Osteoblast (primary cell): ENCODE measurements at places on chromosomes 13 and 19. TPM values are rescaled to one million over a fixed set of nuclear protein-coding genes. Genes with fewer than 3 reads are reported as not detected.

The ZGLP1 gene
- total RNA-seq, result 0.59 and 0.72 TPM in 2 replicates

- no peaks in the 10 kb centered on the region for H3K27me3 ChIP-seq
- no peak overlapping the region for H3K4me3 ChIP-seq
- H3K36me3 ChIP-seq, result no peaks in the 10 kb centered on the region
- DNase-seq, result no peak
These were observed 109.2 kb downstream of the ESD start for GRCh38 chr13:46687810-46688209.

The C19orf85 gene
- not detected in 2 replicates for total RNA-seq

- no peaks in the 10 kb centered on the region for H3K4me1 ChIP-seq
- no peak overlapping the region for H3K4me3 ChIP-seq
- H3K27ac ChIP-seq, result no peak overlapping the region
- peaks cover 3% of the 10 kb centered on the region for H3K27me3 ChIP-seq
- no peaks in the 10 kb centered on the region for H3K36me3 ChIP-seq
- DNase-seq, result peak; percentile 42
These were observed 3.4 kb upstream of the FUT5 start for GRCh38 chr19:5873617-5874199.

GRCh38 chr19:56611288-56611687 is 16.2 kb downstream of the ZNF71 start:
- no peak overlapping the region for H3K27ac ChIP-seq
- H3K36me3 ChIP-seq, result no peaks in the 10 kb centered on the region
- no peak overlapping the region for H3K4me3 ChIP-seq
- no peak for DNase-seq
- no peaks in the 10 kb centered on the region for H3K4me1 ChIP-seq

GRCh38 chr19:7855426-7856108 is 18.6 kb downstream of the PRR36 start:
- H3K36me3 ChIP-seq, result no peaks in the 10 kb centered on the region
- H3K27me3 ChIP-seq, result no peaks in the 10 kb centered on the region
- H3K27ac ChIP-seq, result no peak overlapping the region
- DNase-seq, result peak; percentile 65

DNA sequence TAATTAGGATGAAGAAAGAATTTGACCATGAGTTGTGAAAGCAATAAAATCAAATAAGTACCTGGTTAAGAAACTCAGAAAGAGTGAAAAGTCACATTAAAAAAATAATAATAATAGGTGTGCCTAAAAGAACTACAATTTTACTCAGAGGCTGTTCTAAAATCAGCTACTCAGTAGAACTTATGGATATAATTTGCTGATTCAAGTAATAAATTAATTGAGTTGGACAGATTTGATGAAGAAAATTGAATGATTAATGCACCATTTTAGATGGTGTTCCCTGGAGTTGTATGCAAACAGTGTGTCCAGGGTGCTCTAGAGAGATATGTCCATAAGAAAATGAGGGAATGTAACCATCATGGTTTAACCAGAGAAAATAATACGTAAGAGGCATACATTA is 2852.5 kb downstream of the PCDH9 start:
- H3K4me1 ChIP-seq, result no peaks in the 10 kb centered on the region
- H3K4me3 ChIP-seq, result no peak overlapping the region
- no peaks in the 10 kb centered on the region for H3K27me3 ChIP-seq
- no peak for DNase-seq

DNA sequence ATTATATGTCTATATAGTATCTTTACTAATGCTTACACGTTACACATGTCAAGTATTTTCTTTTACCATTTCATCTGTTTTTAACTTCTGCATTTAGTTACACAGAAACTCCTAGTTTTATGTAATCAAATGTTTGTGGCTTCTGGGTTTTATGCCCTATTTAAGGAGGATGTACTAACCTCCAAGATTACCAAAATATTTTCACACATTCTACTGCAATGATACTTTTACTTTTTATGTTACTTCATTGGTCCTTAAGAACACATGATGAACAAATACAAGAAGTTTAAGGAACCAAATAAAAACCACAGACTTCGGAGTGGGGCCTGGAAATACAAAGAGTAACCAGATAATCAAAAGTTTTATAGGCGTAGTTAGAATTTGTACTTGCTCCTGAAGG is 37.2 kb downstream of the ZC3H13 start:
- DNase-seq, result no peak
- H3K27me3 ChIP-seq, result no peaks in the 10 kb centered on the region
- no peak overlapping the region for H3K4me3 ChIP-seq
- H3K36me3 ChIP-seq, result peaks cover 32% of the 10 kb centered on the region

The KLK2 gene
- total RNA-seq, result not detected in 2 replicates

DNA sequence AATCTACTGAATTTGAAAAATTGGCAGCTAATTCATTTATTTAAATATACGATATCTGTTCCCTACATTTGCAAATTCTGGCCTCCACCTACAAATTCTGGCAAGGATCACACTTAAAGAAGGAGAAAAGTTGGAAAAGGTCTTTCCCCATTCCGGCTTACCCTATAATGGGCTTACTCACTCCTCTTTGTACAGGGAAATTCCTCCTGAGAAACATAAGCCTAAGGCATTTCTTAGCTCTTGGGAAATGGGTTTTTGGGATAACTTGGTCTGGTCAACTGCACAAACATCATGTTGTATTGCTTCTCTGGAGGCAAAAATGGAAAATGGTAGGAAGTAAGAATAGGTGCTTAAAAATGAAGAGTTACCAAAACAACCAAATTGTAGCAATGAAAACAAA is 25.5 kb downstream of the KCTD12 start:
- no peaks in the 10 kb centered on the region for H3K36me3 ChIP-seq
- H3K27me3 ChIP-seq, result no peaks in the 10 kb centered on the region
- H3K4me3 ChIP-seq, result no peak overlapping the region
- no peak overlapping the region for H3K27ac ChIP-seq
- DNase-seq, result no peak

- H3K27me3 ChIP-seq, result no peaks in the 10 kb centered on the region
- no peak overlapping the region for H3K4me3 ChIP-seq
- H3K36me3 ChIP-seq, result no peaks in the 10 kb centered on the region
- H3K4me1 ChIP-seq, result no peaks in the 10 kb centered on the region
These were observed 96.3 kb upstream of the SPRY2 start for GRCh38 chr13:80437231-80437630.

The PDE4C gene
- under 0.01 TPM in 1 of 2 replicates, not detected in the other for total RNA-seq

The TMPRSS9 gene
- 0.29 and 1.1 TPM in 2 replicates for total RNA-seq

- no peaks in the 10 kb centered on the region for H3K27me3 ChIP-seq
- H3K36me3 ChIP-seq, result no peaks in the 10 kb centered on the region
- no peaks in the 10 kb centered on the region for H3K4me1 ChIP-seq
- no peak overlapping the region for H3K27ac ChIP-seq
- DNase-seq, result no peak
These were observed 1064.9 kb downstream of the SLITRK5 start for GRCh38 chr13:88736026-88736425.

DNA sequence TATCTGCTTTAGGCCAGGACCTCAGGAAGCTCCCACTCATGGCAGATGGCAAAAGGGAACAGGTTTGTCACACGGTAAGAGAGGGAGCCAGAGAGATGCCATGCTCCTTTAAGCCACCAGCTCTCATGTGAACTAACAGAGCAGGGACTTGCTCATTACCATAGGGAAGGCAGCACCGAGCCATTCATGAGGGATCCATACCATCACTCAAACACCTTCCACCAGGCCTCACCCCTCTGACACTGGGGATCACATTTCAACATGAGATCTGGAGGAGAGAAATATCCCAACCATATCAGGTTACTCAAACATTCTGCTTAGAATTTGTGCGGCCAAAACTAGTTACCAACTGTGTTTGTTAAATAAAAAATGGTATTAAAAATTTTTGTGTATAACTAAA is 427.0 kb downstream of the UQCRFS1 start:
- no peak for DNase-seq
- H3K4me1 ChIP-seq, result no peaks in the 10 kb centered on the region
- no peak overlapping the region for H3K27ac ChIP-seq
- H3K27me3 ChIP-seq, result no peaks in the 10 kb centered on the region
- no peak overlapping the region for H3K4me3 ChIP-seq
- H3K36me3 ChIP-seq, result no peaks in the 10 kb centered on the region

The ICAM5 gene
- under 0.01 TPM in 1 of 2 replicates, not detected in the other for total RNA-seq

DNA sequence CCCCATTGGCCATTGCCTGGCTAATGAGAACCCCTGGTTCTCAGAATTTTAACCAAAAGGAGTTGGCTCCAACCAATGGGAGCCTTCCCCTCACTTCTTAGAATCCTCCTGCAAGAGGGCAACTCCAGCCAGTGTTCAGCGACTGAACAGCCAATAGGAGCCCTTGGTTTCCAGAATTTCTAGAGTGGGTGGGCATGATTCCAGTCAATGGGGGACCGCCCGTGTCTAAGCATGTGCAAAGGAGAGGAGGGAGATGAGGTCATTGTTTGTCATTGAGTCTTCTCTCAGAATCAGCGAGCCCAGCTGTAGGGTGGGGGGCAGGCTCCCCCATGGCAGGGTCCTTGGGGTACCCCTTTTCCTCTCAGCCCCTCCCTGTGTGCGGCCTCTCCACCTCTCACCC is 9.5 kb upstream of the SWSAP1 start:
- no peaks in the 10 kb centered on the region for H3K27me3 ChIP-seq
- no peak overlapping the region for H3K4me3 ChIP-seq
- H3K36me3 ChIP-seq, result peaks cover 35% of the 10 kb centered on the region
- DNase-seq, result peak; percentile 72
- no peaks in the 10 kb centered on the region for H3K4me1 ChIP-seq
- H3K27ac ChIP-seq, result no peak overlapping the region

DNA sequence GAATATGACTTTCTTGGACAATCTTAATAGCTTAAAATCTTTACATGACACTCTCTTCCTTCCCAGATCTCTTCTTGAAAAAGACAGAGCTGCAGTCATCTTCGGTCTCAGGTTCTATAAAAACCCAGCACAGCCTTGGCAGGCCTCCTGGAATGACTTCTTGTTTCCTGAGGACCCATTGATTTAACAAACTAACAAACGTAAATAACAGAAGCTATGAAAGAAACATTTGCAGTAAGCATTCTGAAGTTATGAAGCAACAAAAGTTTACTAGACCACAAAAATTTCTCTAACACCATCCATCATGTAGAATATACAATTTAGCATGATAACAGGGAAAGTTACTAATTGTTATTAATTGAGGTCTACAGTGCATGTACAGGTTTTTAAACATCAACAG is 62.8 kb upstream of the STARD13 start:
- peak; percentile 58 for DNase-seq
- peaks cover 18% of the 10 kb centered on the region for H3K4me1 ChIP-seq
- H3K4me3 ChIP-seq, result no peak overlapping the region
- H3K27ac ChIP-seq, result no peak overlapping the region
- no peaks in the 10 kb centered on the region for H3K27me3 ChIP-seq

The CACNA1A gene
- total RNA-seq, result 1.4 and 2.1 TPM in 2 replicates

GRCh38 chr13:32107474-32107873 is 75.9 kb downstream of the FRY start:
- no peak overlapping the region for H3K4me3 ChIP-seq
- H3K4me1 ChIP-seq, result no peaks in the 10 kb centered on the region
- no peaks in the 10 kb centered on the region for H3K36me3 ChIP-seq
- no peak for DNase-seq

GRCh38 chr13:103243495-103243894 is 177.3 kb upstream of the SLC10A2 start:
- H3K36me3 ChIP-seq, result no peaks in the 10 kb centered on the region
- H3K27me3 ChIP-seq, result no peaks in the 10 kb centered on the region
- H3K4me1 ChIP-seq, result no peaks in the 10 kb centered on the region

GRCh38 chr19:8046569-8047165 is 5.9 kb upstream of the CCL25 start:
- peaks cover 9% of the 10 kb centered on the region for H3K27me3 ChIP-seq
- no peaks in the 10 kb centered on the region for H3K36me3 ChIP-seq
- H3K27ac ChIP-seq, result no peak overlapping the region
- no peak overlapping the region for H3K4me3 ChIP-seq
- H3K4me1 ChIP-seq, result no peaks in the 10 kb centered on the region
- DNase-seq, result no peak

The TMEM59L gene
- 0.36 and 2.1 TPM in 2 replicates for total RNA-seq

- H3K4me3 ChIP-seq, result no peak overlapping the region
- H3K4me1 ChIP-seq, result no peaks in the 10 kb centered on the region
- no peak overlapping the region for H3K27ac ChIP-seq
- no peak for DNase-seq
These were observed 1582.1 kb upstream of the SLC10A2 start for GRCh38 chr13:104648291-104648690.

The NKPD1 gene
- total RNA-seq, result 0.29 TPM in 1 of 2 replicates, not detected in the other

The DCLK1 gene
- total RNA-seq, result 132 TPM in 2 replicates

GRCh38 chr13:47004540-47004939 is 107.7 kb upstream of the HTR2A start:
- H3K4me1 ChIP-seq, result no peaks in the 10 kb centered on the region
- no peaks in the 10 kb centered on the region for H3K36me3 ChIP-seq
- no peak for DNase-seq
- no peaks in the 10 kb centered on the region for H3K27me3 ChIP-seq
- H3K4me3 ChIP-seq, result no peak overlapping the region
